ENCODE measurements at places on chromosomes 7 and 10. TPM values are rescaled to one million over a fixed set of nuclear protein-coding genes. Genes with fewer than 3 reads are reported as not detected.

- no peak for DNase-seq
Measured at GRCh38 chr7:4436361-4436895, 245.7 kb upstream of the FOXK1 start.

GRCh38 chr10:71981015-71981875, 17.1 kb downstream of the CHST3 start:
- DNase-seq = peak; percentile 71

- DNase-seq = no peak
Measured at GRCh38 chr7:154440651-154441050, 388.5 kb downstream of the DPP6 start.

DNA sequence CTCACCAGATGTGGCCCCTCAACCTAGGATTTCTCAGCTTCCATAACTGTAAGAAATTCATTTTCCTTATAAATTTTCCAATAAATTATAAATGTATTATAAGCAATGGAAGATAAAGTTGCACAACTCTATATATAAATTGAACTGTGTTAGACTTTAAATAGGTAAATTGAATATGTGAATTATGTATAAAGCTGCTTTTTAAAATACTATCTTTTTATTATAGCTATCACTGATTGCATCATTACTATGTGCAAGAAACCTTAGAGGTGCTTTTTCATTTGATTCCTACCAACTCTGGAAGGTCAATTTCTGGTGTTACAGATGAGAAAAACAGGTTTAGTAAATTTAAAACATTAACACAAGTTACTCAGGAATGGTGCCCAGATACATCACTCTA, 8.4 kb downstream of the MTERF1 start:
- DNase-seq = no peak

DNA sequence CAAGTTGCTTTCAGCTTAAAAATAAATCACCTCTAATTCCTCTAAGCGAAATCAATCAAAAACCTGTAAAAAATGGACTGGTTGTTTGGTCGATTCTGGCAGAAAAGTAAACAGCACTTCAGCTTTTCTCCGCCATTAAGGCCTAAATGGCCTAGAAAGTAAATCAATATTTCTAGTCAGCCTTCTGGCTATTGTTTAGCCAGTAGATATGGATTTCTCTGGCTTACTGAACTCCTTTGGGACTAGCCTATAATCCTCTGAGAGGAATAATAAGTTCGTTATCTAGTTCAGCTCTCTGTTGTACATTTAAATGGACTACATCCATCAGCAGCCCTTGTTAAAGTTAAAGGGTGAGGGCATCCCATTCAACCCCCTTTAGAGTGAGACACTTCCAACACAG, 400.1 kb upstream of the ETV1 start:
- DNase-seq = no peak

ATP5F1C gene
- polyA plus RNA-seq = 206 TPM

ZNF32 gene
- 63.6 TPM for polyA plus RNA-seq
